ENCODE measurements at places on chromosomes 2 and 18.
A peak's percentile ranks its signal among the peaks of the same experiment; 100 is the strongest.

DNA sequence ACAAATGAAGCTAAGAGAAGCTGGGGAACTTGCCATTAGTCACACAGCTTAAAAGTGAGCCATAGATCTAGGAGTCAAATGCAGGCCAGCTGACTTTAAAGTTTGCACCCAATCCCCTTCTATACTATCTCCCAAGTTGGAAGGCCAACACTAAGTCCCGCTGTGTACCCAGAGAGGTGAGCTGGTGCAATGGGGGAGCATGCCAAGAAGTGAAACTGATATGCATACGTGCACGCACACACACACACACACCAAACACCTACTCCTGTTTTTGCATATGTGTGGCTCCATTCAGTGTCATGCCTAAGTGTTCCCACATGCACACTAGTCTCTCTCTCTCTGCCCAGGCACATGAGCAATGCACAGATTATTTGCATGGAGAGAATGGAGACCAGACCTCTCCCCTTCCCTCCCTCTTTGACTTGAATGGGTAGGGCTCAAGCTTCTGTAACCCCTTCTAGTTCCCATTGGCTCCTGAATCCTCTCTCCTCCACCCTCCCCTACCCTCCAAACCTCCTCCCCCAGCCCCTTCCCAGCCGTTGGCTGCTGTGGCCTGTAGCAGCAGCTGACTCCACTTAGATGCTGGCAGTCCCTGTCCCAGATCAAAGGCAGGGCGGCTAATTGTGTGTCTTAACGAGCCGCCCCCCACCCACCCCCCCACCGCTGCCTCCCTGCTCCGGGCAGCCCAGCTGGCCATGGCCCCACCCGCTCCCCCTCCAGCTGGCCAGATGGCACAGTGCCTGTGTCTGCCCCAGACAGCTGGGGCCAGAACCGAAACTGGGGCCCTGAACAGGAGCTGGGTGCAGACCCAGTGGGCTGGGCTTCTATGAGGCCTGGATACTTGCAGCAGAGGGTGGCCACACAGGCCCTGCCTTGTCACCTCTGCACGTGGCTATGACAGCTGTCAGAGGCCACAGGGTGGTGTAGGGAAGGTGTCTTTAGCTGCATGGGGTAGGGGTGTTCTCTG, 5.6 kb downstream of the WNT10A start:
- no peak for DNase-seq

DNA sequence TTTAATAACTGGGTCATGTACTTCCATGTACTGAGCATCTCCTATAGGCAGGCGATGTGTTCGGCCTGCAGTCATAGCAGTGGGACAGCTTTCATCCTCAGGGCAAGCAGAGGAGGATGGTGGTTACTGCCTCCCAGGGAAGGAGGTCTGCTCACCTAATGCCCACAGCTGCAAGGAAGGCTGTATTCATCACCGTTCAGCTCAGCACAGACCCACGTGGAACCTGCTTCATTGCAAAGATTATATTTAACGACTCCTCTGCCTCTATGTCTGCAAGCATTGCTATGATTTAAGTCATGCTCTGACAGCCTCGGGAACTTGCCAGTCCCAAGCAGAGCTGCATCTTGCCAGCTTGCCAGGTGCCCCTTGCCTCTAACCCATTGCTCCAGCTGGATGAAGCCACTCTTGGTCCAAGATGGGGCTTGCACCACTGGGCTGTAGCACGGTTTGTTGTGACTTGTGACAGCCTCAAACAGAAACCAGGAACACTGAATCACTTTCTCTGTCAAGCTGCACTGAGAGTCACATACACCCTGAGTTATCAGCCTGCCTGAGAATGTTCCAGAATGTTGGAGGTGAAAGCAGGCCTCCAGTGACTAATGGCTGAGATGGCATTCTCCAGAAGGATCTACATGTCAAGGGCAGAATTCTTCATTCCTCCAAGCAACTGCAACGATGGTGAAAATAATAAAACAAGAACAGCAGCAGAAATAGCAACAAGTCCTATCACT, 651.1 kb upstream of the ID2 start:
- DNase-seq = no peak

DNA sequence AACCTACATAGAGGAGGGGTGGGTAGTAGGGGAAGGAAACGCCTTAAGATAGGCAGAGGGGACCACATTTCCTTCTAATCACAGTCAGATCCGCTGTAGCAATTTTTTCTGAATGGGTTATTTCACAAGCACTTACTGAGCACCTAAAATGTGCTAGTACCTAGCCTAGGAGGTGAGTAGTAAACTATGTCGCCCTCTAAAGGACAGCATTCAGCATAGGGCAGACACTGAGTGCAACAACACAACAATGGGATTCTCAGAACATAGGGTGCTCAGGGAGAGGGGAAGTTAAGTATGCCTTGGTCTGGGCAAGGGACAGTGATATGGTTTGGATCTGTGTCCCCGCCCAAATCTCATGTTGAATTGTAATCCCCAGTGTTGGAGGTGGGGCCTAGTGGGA, 166.1 kb upstream of the RAB6C start:
- peak; percentile 42 for DNase-seq

GRCh38 chr2:129302561-129303183, 676.8 kb upstream of the RAB6C start:
- DNase-seq = no peak

- DNase-seq = no peak
Measured at GRCh38 chr18:48153613-48154481, 223.4 kb upstream of the SMAD2 start.

GRCh38 chr2:233115121-233115520, 55.0 kb downstream of the INPP5D start:
- no peak for DNase-seq

DNA sequence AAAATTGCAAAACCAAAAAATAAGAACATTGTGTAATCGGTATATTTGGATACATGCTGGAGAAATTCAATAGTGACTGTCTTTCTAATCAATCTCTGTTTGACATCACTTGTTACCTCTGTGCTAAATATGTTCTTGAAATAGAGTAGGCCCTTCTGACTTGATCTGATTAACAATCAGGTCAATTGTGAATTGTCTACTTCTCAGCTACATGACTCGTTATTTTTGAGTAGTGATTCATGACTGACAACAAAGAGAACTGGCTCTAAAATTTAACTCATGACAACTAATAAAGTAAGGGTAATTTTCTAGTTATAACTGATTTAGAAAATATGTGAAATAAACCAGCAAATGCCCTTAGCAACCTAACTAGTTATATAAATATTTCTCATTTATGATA, 312.1 kb downstream of the TMX3 start:
- no peak for DNase-seq

- no peak for DNase-seq
Measured at GRCh38 chr2:127704641-127705390, 3.5 kb downstream of the SFT2D3 start.

DNA sequence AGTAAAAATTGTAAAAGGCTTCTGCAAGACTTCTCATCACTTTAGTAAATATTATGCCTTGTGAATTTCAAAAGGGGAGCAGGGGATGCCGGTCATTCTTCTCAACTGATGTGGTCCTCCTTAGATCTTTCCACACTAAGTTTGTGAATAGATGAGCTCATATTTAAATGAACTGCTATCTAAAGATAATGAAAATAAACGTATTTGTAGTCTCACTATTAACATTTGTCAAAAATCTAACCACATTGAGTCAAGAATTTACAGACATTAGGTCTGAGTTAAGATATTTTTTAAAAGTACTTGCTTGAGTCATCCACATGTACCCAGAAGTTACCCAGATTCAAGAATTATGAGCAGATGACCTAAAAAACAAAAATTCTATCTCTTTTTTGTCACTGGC, 6.5 kb downstream of the PRPF40A start:
- no peak for DNase-seq

DNA sequence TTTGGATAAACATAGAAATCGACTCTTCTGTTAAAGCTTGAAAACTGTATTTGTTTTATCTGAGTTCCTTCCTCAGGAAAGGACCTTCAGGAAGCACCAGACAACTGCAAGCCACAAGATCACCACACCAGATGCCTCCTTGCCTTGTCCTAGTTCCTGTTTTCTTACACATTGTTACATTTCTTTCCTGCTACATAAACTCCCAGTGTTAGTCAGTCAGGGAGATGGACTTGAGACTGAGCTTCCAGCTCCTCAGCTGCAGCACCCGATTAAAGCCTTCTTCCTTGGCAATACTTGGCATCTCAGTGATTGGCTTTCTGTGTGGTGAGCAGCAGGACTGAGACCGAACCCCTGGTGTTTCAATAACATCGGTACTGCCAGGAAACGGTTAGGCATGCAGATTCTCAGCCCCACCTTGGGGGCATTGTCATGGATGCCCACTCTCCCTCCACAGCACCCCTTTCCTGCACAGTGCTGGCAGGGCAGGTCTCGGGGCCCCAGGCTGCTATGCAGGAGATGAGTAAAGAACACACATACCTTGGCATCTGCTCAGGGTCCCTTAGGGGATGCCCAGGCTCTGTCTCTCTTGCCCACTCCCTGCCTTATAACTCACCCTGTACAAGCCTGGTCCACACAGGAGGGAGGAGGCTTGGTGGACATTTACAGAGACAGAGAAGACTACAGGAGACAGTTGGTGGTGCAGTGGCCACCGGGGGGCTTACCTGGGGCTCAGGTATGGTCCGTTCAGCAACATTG, 32.6 kb downstream of the ANKMY1 start:
- peak; percentile 8 for DNase-seq

GRCh38 chr2:214604861-214605260, 194.0 kb downstream of the VWC2L start:
- no peak for DNase-seq

GRCh38 chr2:33058716-33059470, 112.1 kb downstream of the LTBP1 start:
- no peak for DNase-seq

DNA sequence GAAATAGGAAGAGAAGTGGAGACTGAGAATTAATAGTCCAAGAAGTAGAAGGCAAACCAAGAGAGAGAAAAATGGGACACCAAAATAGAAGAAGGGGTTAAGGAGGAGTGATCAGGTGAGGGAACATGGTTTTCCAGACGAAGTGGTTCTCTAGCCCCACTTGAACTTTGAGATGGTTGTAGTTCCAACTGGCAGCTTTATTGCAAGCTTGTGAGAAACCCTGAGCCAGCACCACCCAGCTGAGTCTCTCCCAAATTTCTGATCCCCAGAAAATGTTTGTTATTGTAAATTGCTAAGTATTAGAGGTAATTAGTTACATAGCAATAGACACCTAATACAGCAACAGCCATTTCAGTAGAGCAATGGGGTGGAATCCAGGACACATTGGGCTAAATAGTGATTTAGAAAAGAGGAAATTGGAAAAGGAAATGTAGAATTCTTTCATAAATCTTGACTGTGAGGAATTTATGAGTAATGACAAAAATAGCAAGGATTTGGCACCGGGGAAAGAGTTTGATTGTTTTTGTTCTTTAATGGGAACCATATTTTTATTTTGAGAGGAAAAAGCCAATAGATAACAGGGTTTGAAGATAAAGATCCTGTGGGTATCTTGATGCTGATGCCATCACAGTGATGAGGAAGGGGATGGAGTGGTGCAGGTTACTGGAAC, 62.1 kb upstream of the XDH start:
- no peak for DNase-seq

- no peak for DNase-seq
Measured at GRCh38 chr2:143700865-143701264, 571.6 kb downstream of the ARHGAP15 start.

- DNase-seq = no peak
Measured at GRCh38 chr2:54728669-54729120, 5.2 kb downstream of the EML6 start.

GRCh38 chr2:83112858-83113257, 1346.2 kb downstream of the SUCLG1 start:
- DNase-seq = no peak

DNA sequence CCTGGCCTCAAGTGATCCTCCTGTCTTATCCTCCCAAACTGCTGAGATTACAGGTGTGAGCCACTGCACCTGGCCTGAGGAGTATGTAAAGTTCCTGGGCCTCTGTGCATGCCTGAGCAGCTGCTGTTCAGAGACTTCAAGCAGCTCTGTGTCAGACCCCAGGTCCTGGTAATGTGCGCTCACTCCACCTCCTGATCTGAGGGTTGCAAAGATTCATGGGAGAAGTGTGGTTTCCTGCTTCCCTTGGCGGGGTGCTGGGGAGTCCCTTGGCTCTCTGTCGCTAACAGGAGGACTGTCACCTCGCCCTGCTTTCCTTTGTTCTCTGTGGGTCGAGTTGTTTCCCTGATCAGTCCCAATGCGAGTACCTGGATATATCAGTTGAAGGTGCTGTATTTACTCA, 8.6 kb upstream of the IL36A start:
- DNase-seq = no peak

- no peak for DNase-seq
Measured at GRCh38 chr2:63589148-63589958, 590 bp downstream of the MDH1 start.

DNA sequence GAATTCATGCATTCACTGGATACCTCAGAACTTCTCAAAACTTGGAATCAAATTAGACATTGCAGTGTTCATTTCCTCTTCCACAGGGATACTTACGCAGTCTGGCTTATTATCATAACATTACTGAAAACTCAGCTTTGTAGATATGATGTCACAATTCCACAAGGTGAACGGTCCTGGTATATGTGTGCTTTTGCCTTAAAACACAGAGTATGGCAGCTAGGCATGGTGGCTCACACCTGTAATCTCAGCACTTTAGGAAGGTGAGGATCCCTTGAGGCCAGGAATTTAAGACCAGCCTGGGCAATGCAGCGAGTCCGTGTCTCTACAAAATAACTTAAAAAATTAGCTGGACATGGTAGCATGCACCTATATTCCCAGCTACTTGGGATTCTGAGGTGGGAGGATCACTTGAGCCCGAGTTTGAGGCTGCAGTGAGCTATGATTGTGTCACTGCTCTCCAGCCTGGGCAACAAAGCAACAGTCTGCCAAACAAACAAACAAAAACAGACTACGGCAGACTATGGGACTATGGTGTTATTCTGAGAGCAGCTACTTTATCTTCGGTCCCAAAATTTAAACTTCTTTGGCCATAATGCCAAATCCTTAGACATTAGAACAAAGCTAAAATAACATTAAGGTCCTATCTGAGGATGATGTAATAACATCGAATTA, 1191.9 kb upstream of the SLC39A10 start:
- DNase-seq = no peak
